ENCODE measurements at places on chromosomes 7 and 10.

GRCh38 chr7:122902751-122903495, 16.7 kb upstream of the CADPS2 start:
- no peak for DNase-seq

DNA sequence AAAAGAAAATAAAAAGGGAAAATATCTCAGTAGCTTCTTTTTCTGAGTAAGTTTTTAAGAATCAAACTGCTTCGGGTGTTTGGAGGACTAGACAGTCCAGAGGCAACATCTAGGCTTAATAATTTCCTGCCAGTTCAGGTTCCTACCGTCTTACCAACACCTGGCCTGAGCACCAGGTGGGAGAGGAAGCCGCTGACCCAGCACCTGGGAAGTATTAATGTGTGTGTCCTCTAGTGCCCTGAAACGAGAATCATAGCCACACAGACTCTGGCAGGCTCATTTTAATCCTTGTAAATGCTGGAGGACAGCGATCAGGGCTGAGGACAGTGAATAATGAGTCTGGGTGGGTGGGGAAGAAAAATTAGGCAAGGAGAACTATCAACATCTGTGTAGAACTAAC, 137.4 kb downstream of the ZNF438 start:
- no peak for DNase-seq

- no peak for DNase-seq
Observed at GRCh38 chr10:95840121-95840520, 67.7 kb upstream of the CC2D2B start.

DNA sequence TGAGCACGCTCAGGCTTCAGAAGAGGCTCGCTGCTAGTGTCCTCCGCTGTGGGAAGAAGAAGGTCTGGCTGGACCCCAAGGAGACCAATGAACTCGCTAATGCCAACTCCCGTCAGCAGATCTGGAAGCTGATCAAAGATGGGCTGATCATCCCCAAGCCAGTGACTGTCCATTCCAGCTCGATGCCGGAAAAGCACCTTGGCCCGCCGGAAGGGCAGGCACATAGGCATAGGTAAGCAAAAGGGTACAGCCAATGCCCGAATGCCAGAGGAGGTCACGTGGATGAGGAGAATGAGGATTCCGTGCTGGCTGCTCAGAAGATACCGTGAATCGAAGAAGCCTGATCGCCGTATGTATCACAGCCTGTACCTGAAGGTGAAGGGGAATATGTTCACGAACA, 5.7 kb upstream of the PPP2R2D start:
- no peak for DNase-seq

DNA sequence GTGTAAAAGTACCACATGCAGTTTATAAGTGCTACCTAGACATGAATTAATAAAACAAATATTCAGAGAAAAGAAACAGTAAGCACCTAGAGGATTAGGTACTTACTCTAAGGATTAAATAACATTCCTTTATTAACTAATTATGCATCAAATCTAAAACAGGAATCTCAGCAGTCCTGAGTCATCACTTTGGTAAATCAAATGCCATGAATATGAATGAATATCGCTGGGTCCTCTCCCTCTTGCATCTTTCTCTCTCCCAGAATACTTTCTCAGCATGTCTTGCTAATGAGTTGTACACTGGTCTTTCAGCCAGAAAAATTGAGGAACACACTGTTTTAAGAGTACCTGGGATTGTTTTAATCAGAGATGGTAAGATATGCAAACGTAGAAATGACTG, 225.5 kb upstream of the NFE2L3 start:
- DNase-seq, result no peak

DNA sequence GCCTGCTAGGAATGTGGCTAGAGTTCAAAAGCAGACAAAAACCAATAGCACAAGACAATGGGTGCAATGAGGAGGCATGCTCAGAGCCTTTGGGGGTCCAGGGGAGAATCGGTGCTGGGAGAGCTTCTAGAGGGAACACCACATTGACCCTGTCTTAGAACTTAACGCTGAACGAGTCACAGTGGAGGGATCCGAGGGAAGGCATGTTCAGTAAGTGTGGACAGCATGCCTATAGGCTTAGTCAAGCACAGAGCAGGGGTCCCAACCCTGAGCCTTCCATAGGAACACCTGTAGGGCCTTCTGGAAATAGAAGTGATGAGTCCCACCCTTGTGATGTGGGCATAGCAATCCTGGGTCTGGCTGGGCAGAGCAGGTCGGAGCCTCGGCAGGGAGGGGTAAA, 148.7 kb downstream of the PKD1L1 start:
- DNase-seq, result no peak

DNA sequence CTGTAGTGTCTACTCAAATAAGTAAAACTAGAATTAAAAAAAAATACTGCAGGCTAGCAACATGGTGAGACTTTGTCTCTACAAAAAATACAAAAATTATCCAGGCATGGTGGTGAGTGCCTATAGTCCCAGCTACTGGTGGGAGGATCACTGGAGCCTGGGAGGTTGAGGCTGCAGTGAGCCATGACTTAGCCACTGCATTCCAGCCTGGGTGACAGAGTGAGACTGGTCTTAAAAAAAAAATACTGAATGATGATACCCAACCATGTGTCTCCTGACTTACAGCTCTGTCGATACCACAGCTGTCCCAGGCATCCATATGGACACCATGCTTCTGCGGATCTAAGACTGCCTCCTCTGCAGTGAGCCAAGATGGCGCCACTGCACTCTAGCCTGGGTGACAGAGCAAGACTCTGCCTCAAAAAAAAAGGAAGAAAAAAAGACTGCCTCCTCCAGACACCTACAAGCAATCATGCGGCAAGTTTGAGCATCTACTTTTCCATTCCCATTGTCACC, 7.9 kb upstream of the FRAT1 start:
- DNase-seq, result no peak

- DNase-seq, result no peak
Observed at GRCh38 chr7:151459726-151460473, 20.0 kb upstream of the CRYGN start.

GRCh38 chr10:56662765-56663447, 301.8 kb upstream of the ZWINT start:
- no peak for DNase-seq

- no peak for DNase-seq
Observed at GRCh38 chr10:73650537-73651331, 5.1 kb downstream of the SYNPO2L start.

GRCh38 chr10:53997953-53998352, 803.1 kb downstream of the PCDH15 start:
- DNase-seq, result no peak

DNA sequence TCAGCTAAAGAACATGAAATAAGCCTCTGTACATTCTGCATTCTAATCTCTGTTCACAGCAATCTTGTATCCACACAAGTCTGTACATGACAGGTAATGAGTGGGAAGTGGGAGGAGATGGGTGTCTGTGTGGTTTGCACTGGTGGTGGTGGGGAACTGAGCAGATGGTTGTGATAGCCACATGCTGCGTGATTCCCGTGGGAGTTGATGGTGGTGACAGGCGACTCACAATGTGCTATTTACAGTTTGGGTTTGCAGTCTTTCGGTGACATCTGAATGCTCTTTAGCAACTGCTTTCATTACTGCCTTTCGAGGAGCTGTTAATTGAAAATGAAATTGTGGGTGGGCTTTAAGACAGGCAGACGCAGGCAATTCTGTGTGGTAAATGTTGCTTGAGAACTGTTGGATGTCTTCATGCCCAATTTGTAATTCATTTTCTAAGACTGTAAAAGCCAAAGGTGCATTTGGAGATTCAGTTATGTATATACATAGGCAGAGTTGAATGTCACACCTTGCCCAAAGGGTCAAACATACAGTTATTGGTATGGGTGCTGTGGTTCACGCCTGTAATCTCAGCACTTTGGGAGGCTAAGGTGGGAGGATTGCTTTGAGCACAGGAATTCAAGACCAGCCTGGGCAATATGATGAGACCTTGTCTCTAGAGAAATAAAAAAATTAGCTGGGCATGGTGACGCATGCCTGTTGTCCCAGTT, 308.2 kb downstream of the AUTS2 start:
- no peak for DNase-seq

- no peak for DNase-seq
Observed at GRCh38 chr10:77451886-77452285, 185.7 kb downstream of the KCNMA1 start.

DNA sequence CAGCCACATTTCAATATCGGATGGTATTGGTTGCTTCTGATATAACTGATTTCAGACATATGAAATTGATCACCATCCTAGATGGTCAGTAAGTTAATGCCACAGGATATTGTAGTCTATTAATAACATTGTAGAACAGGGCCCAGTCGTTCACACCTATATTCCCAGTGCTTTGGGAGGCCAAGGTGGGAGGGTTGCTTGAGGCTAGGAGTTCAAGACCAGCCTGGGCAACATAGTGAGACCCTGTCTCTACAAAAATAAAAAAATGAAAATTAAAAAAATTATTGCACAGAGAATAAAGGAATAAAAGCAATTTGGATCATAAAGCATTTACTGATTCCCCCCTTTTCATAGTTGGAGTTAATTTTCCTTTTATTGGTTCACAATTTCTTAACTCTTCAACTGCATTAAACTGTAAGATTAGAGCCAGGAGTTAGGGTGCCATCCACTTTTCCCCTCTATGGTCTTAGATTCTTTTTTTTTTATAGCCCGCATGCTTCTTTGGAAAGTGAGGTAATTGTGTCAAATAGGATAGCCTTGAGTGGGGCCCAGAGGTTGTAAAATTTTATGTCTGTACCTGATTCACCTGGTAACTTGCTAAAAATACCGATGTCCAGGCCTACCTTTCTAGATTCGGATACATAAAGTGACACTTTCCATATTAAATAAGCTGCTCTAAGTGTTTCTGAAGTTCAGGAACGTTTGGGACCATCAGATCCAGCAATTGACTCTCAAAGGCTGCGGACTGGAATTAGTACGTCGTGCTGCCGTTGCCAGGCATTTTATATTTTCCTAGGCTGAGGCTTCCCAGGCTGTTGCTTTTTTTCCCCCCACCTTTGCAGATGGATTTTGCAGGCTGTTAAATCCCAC, 24.7 kb downstream of the ADK start:
- no peak for DNase-seq

All from stimulated activated CD8-positive, alpha-beta memory T cell treated with anti-CD3 and anti-CD28 coated beads, Interleukin-7, amount 100 ng/mL, for 1 hour (primary cell).